ENCODE measurements at places on chromosomes 2 and 18.

GRCh38 chr2:140586379-140586778, 1544.4 kb downstream of the LRP1B start:
- DNase-seq, result peak; percentile 46

DNA sequence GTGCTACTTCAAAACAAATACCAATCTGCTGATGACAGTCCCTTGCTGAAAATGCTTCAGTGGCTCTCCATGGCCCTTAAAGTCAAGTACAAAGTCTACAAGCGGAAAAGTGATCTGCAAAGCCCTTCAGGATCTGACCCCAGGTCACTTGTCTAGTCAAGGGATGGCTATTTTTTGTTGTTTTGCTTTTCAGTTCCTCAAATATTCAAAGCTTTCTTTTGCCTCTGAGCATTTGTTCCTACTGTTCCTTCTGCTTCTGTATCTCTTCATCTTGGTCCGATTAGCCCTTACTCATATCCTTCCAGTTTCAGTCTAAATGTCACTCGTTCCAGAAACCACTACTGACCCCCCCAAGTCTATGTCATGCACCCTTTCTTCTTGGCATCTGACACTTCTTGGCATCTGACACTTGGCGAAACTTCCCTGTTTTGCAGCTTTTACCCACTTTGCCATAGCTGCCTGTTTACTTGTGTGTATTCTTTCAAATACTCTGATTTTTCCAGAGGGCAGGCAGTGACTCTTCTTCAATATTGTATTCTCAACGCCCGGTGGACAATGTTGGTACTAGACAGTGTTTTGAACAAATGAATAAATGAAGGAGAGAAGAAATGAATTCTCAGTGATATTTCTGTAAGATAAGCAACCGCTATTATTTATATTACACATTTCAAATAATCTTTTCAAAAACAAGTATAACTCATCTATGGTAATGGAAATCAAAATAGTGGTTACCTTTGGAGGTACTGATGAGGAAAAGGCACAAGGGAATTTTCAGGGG, 175.9 kb upstream of the FN1 start:
- no peak for DNase-seq

GRCh38 chr2:21620771-21621170, 497.0 kb downstream of the TDRD15 start:
- DNase-seq, result no peak

DNA sequence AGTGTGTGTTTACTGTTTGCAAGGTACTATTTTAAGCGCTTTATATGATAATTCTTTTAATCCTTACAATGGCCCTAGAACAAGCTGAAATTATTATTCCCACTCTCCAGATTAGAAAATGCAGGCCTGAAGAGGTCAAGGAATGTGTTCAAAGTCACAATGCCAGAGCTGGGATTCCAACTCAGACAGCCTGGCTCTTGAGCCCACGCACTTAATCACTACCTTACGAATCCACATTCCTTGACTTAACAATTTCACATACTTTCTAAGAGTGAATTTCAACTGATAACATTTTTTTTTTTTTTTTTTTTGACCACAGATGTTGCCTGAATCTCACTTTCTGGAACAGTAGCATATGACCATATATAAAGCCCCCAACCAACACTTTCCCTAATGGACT, 400.3 kb downstream of the NCKAP5 start:
- DNase-seq, result no peak

DNA sequence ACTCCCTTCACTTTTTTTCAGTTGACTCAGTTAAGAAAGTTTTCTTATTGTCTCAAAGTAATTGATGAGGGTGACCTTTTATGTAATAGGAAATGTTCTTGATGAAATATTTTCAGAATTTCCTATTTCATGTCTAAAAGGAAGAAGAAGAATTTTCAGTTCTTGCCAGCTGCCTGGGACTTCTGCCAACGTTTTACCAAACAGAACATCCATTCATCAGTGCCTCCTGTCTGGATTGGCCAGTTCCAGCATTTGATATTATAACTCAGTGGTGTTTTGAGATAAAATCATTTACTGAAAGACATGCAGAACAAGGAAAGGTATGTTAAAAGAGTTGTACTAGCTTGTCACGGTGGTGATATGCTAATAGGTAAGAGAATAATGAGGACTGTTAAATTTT, 104.7 kb upstream of the MYO3B start:
- DNase-seq, result no peak

GRCh38 chr2:3536682-3537632, 17.6 kb upstream of the ADI1 start:
- DNase-seq, result peak; percentile 51

DNA sequence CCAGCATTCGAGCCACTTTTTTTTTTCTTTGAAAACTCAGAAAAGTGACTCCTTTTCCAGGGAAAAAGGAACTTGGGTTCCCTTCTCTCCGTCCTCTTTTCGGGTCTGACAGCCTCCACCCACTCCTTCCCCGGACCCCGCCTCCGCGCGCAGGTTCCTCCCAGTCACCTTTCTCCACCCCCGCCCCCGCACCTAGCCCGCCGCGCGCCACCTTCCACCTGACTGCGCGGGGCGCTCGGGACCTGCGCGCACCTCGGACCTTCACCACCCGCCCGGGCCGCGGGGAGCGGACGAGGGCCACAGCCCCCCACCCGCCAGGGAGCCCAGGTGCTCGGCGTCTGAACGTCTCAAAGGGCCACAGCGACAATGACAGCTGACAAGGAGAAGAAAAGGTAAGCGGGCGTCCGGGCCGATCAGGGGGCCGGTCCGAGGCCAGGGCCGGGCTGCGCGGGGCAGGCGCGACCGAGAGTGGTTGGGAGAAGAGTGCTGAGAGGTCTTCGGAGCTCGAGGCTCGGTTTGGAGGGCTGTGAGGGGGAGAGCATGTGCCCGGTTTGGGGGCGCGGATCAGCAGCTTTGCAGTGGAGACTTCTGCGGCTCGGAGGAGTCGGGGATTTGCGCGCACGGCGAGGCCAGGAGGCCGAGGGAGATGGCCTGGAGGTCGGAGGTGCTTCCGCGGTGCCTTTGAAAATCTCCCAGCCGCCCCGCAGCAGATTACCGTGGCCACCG, 502 bp downstream of the EPAS1 start:
- DNase-seq, result peak; percentile 50

GRCh38 chr2:31567679-31568078, 13.1 kb downstream of the SRD5A2 start:
- DNase-seq, result no peak

DNA sequence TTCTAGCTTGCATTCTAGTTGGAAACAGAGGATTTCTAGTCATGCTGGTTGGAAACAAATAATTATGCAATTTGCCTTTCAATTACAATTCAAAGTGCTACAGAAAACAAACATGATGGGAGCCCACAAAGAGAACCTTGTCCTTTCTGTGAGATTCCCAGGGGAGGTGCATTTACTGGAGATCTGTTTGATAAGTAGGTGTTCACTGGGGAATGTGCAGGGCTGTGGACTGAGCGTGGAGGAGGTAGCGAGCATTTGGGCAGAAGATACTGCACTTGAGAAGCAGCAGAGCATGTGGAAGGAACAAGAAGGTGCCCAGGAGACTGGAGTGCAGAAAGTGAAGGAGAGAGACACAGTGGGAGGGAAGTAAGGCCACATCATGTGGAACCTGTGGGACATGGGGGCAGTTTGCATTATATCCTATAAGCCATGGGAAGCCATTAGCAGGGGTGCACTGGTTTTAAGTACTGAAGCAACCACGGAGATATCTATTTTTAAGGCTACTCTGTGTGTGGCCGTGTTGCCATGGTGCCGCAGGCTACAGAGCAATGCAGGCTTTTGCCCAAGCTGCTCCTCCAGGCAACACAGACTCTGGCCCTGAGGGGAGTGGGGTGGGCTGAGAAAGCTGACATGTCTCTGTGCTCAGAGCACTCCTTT, 154.0 kb downstream of the ANTXR1 start:
- no peak for DNase-seq

- DNase-seq, result peak; percentile 39
Measured at GRCh38 chr2:174603280-174603679, 5.7 kb upstream of the WIPF1 start.

- no peak for DNase-seq
Measured at GRCh38 chr2:155679647-155680046, 652.9 kb downstream of the NR4A2 start.

DNA sequence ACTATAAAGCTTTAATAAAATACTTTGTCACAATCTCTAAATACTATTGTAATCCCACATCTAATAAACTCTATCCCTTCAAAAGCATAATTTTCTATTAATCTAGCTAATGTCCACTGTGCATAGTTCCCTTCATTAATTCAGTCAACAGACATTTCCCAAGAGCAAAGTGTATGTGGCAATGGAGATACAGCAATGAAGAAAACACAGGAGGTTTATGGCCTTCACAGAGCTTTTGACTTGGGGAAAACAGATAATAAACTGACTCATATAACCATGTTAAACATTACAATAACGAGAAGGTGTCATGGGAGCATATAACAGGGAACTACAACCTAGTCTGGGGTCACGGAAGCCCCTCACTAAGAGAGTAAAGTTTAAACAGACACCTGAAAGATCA, 86.3 kb downstream of the SPIRE1 start:
- DNase-seq, result no peak

DNA sequence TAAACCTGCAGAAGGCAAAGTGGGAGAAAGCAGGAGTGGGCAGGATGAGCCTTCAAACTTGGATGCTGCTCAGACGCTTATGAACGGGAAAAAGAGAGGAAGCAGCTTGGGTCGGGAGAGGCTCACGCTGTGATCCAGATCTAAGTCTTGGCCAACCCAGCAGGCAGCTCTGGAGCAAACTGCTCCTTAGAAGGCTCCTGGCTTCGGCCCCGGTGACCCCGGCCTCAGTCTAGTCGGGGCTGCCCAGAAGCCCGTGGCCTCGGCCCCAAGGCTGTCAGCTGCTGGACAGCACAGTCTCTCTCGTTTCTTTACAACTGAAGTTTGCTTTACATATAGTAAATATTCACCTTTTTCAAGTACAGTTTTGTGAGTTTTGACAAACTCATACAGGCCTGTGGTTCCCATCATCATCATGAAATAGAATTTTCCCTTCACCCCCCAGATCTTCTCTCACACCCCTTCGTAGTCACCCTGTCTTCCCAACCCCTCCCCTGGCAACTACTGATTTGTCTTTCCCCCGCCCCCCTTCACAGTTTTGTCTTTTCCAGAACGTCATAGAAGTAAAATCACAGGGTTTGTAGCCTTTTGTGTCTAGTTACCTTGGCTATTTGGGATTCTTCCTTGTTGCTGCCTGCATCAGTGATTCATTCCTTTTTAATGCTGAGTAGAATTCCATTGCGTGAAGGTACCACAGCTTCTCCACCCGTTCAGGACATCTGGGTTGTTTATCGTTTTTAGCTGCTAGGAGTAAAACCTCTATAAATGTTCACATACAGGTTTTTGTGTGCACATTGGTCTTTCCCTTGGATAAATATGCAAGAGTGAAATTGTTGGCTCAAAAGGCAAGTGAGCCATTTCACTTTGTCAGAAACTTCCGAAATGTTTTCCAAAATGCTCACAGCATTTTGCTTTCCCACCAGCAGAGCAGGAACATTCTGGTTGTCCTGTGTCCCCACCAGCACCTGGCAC, 35.1 kb downstream of the MYO7B start:
- no peak for DNase-seq

DNA sequence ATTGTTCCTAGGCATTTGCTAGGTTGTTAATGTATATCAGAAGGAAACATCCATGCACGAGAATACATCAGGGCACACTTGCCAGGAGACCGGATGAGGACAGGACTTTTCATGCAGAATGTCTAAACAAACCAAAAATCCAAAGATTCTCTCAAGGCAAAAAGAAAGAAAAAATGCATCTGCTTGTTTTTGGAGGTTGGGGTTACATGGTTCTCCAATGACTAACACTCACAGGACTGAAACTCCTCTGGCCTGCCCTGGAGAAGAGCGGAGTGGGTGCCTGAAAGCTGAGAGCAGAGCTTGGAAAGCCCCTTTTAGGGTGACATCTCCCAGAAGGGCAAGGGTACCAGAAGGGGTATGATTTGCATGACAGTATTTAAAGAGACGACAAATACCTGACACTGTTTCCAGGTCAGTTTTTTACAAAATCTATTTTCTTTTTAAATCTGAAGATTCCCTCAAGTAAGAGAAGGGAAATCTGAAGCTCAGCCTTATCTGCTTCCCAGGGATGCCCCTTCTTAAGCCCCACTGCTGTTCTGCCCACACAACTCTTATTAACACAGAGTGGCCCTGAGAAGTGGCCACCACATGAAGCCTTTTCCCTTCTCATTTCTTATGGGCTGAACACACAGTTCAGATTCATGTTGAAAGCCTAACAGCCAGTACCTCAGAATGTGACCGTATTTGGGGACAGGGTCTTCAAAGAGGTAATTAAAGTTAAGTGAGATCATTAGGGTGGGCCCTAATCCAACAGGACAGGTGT, 216.4 kb downstream of the STK39 start:
- DNase-seq, result no peak

DNA sequence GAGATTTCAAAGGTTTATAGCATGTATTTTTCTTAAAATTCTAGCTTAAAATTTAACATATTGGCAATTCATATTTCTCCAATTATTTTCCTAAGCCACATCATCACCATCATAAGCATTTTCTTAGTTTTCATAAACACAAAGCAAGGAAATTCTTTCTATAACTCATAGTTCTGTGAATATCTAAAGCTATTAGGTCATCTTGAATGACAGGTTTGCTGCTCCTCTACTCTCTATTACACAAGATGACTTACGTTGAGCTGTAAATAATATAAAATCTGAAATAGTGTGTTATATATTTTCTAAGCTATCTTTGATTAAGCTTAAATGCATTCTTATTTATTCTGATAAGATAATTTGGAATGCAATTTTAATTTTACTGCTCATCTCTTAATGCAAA, 984.6 kb upstream of the CNTNAP5 start:
- DNase-seq, result no peak

DNA sequence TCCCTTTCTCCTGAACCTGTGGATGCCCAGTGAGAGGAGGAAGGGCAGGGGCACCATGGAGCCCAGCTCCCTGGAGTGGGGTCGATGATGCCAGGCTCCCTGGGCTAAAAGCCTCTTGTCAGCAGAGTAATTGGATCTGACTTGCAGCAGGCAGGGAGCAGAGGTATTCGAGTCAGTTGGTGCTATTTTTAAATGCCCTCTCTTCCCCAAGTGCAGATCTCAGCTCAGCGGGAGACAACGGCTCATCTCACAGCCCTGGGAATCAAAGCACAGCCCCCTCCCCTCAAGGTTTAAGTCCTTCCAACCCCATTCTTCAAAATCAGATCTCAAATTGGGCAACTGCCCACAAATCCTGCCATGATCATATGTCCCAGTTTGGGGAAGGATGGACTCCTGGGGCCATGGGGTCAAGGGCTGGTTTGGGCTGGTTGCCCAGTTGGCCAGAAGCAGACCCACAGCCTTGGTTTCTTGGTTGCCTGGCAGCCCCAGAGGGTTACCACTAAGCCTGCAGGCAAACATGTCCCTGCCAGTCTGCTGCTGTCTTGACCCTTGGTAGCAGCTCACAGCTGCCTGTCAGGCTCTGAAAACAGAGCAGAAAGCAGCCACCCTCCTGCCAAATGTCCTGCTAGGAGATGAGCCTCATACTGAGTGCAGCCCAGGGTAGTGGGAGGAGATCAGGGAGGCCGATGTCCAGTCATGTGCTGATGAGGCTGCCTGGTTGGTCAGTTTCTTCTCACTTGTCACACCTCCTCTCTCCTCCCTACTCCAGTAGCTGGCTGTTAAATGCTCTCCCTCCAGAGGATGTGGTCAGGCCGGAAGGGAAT, 244.9 kb downstream of the LOXHD1 start:
- no peak for DNase-seq

- DNase-seq, result no peak
Measured at GRCh38 chr18:48799724-48800315, 150.9 kb downstream of the SMAD7 start.

All from glutamatergic neuron (in vitro differentiated cells).